DND-41 (cell line): ENCODE measurements at places on chromosomes 11 and 22.

GRCh38 chr22:50508897-50509296 is 873 bp downstream of the NCAPH2 start:
- H3K36me3 ChIP-seq, result peaks cover 45% of the 10 kb centered on the region
- H3K27ac ChIP-seq, result peak overlapping the region; percentile 94
- no peak for DNase-seq
- H3K27me3 ChIP-seq, result no peaks in the 10 kb centered on the region
- H3K4me1 ChIP-seq, result peaks cover 57% of the 10 kb centered on the region

- peaks cover 25% of the 10 kb centered on the region for H3K4me1 ChIP-seq
- no peak overlapping the region for H3K4me3 ChIP-seq
- H3K36me3 ChIP-seq, result no peaks in the 10 kb centered on the region
- H3K27ac ChIP-seq, result peak overlapping the region; percentile 15; the same call in 1 of the 2 replicates
- no peak for DNase-seq
Observed at GRCh38 chr22:40721266-40721665, 42.0 kb downstream of the MCHR1 start.

GRCh38 chr11:15730995-15731385 is 616.3 kb downstream of the INSC start:
- no peaks in the 10 kb centered on the region for H3K36me3 ChIP-seq
- no peak overlapping the region for H3K4me3 ChIP-seq
- H3K27me3 ChIP-seq, result peaks cover 11% of the 10 kb centered on the region
- DNase-seq, result no peak
- no peaks in the 10 kb centered on the region for H3K4me1 ChIP-seq

GRCh38 chr11:85295694-85296271 is 331.4 kb downstream of the DLG2 start:
- no peak overlapping the region for H3K4me3 ChIP-seq
- H3K27ac ChIP-seq, result no peak overlapping the region
- no peaks in the 10 kb centered on the region for H3K4me1 ChIP-seq
- no peaks in the 10 kb centered on the region for H3K36me3 ChIP-seq
- no peaks in the 10 kb centered on the region for H3K27me3 ChIP-seq
- no peak for DNase-seq

GRCh38 chr11:35348898-35349687 is 70.3 kb downstream of the SLC1A2 start:
- H3K27ac ChIP-seq, result no peak overlapping the region
- peaks cover 2% of the 10 kb centered on the region for H3K27me3 ChIP-seq
- no peak for DNase-seq

DNA sequence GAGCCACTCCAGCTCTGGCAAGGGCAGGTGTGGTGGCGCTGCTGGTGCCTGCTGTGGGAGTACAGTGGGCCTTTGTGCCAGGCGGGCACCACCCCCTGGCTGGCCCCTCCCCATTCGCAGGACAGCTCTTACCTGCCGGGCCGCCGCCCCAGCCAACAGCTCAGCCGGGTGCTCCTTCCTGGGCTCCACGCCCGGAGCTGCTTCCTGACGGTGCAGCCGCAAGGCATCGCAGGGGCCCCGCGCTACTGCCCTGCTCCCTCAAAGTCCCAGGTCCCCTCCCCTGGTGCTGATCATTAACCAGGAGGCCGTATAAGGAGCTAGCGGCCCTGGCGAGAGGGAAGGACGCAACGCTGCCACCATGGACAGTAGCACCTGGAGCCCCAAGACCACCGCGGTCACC is at the start of gene SLC5A1:
Gene SLC5A1, plus strand, starts transcription at position 338 of the 400 bp plus-strand sequence. Its CDS starts 21 bp downstream, at position 359.
- H3K4me1 ChIP-seq, result no peaks in the 10 kb centered on the region
- no peak for DNase-seq
- peaks cover 33% of the 10 kb centered on the region for H3K27me3 ChIP-seq

- H3K27me3 ChIP-seq, result peaks cover 53% of the 10 kb centered on the region
- H3K4me3 ChIP-seq, result no peak within 1 kb of the TSS
- peaks cover 10% of the 10 kb centered on the region for H3K4me1 ChIP-seq
- no peak within 1 kb of the TSS for H3K27ac ChIP-seq
Observed at GRCh38 chr11:117316197-117316961, at the start of gene BACE1. BACE1 (minus strand) TSS chr11:117316256; CDS start chr11:117315795, 461 bp downstream.

DNA sequence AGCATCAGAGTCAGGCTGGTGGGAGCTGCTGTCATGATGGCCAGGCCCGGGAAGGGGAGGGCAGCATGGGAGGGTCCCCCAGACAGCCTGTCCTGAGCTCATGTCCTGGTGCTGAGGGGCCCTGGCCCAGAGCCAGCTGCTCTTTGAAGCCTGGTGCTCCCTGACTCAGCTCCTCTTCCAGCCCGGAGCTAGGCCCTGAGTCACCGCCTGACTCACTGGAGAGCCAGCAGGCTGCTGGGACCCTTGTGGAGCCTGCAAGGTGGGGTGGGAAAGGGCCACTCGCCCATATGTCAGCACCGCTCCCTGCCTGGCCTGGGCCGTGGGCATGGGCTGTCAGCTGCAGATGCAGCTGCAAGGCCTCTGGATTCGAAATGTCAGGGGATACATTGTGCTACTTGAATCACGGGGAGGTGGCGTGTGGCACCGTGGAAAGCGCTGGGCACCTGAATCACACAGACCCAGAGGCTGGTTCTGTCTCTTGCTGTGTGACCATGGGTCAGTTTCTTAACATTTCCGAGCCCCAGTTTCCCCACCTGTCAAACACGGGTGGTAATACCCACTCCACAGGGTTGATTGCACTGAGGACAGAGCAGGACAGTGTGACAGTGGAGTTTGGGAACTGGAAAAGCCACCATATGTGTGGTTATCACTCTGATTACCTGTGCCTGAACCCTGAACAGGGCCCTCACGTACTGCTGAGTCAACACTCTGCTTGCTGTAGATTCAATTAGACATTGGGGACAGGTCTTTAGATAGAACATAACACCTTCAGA is 4.4 kb downstream of the CACNA1I start:
- no peaks in the 10 kb centered on the region for H3K36me3 ChIP-seq
- H3K27ac ChIP-seq, result no peak overlapping the region
- H3K4me3 ChIP-seq, result no peak overlapping the region
- DNase-seq, result no peak

DNA sequence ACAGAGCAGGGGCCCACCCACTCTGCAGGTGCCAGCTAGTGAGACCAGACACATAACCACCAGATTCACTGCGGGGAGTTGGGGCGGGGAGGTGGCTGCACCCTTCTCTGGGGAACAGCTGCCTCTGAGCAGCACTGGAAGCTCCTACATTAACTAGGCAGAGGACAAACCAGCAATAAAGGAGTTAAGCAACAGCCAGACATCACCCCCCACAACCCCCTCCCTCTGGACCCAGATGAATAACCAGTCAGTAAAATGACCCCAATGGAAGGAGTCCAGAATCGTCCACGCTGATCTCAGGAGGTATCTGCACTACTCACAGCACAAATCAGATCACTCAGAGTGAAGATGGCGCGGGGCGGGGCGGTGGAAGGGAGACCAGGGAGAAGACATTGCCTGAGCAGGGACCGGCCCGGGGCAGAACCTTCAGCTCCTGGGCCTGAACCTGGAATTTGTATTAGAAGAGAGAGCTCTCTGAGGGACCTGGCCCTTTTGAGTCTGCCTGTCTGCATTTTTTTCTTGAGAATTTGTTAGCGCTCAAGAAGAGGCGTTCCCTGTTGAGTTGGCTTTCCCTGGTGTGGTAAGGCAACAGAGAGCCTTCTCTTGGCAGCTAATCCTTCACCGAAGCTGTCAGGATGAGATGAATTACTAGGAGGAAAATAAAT is 125.5 kb upstream of the NCAM1 start:
- H3K4me1 ChIP-seq, result no peaks in the 10 kb centered on the region
- H3K36me3 ChIP-seq, result no peaks in the 10 kb centered on the region
- no peak overlapping the region for H3K27ac ChIP-seq
- H3K4me3 ChIP-seq, result no peak overlapping the region
- no peak for DNase-seq

DNA sequence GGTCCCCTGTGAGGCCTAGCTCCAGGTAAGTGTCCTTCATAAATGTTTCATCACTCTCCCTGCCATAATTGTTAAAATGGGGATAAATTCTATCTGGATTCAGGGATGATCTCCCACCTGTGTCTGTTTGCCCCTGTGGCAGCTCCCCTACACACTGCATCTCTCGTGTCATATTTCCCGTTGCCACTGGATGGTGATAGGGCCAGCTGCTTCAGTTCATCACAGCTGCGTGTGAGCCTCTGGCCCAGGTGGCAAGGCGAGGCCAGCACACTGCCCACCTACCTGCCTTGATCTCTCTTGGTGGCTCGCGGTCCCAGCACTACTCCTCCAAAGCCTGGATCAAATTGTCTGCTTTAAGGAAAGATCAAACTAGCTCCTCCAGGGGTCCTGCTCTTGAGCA is 187.4 kb downstream of the GRIK4 start:
- H3K27me3 ChIP-seq, result peaks cover 7% of the 10 kb centered on the region
- H3K4me3 ChIP-seq, result no peak overlapping the region
- no peak for DNase-seq
- no peaks in the 10 kb centered on the region for H3K36me3 ChIP-seq

DNA sequence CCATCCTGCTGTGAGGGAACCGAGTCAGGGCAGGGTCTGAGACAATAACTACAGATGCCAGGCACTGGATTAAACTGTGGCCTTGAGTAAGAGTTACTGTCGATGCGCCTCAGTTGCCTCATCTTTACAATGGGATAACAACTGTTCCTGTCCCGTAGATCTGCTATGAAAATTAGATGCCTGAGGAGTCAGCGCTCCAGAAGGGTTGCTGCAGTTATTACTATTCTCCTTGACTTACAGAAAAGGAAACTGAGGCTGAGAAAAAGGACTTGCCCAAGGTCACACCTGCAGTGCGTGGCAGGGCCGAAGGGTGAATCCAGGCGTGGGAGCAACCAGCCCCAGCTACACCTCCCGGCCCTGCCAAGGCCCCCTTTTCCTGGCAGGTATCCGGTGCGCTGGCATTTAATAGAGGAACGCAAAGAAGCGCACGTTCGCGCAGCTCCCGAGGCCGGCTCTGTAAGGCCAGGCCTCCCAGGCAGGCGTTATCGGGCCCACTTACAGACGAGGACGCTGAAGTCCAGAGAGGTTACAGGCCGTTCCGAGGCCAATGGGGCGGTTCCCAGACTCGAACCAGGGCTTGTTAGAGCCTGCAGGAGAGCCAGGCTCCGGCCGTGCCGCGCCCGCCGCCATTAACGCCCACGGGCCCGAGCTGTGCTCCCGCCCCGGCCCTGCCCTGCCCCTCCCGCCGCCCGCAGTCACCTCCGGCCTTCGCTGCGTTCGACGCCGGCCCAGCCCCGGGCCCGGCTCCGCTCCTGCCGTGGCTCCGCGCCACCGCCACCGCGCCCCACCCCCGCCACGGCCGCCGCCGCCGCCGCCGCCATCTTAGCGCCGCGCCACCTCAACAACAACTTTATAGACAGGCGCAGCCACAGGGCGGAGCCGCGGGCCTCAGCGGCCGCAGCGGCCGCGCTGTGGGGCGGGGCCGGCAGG is at the start of gene C11orf68:
Gene C11orf68, minus strand, starts transcription at position 852 of the 930 bp plus-strand sequence. Its CDS starts 31 bp downstream, at position 821.
- H3K4me1 ChIP-seq, result peaks cover 33% of the 10 kb centered on the region
- H3K27me3 ChIP-seq, result no peaks in the 10 kb centered on the region

- no peak overlapping the region for H3K4me3 ChIP-seq
- H3K36me3 ChIP-seq, result no peaks in the 10 kb centered on the region
- no peaks in the 10 kb centered on the region for H3K27me3 ChIP-seq
- no peak for DNase-seq
Observed at GRCh38 chr22:43036282-43036829, 21.4 kb upstream of the PACSIN2 start.

GRCh38 chr11:66479394-66480116 is 679 bp upstream of the DPP3 start:
- H3K4me1 ChIP-seq, result peaks cover 33% of the 10 kb centered on the region
- peaks cover 9% of the 10 kb centered on the region for H3K36me3 ChIP-seq
- no peaks in the 10 kb centered on the region for H3K27me3 ChIP-seq
- H3K4me3 ChIP-seq, result peak overlapping the region; percentile 86

- no peaks in the 10 kb centered on the region for H3K36me3 ChIP-seq
- H3K4me1 ChIP-seq, result no peaks in the 10 kb centered on the region
- H3K27me3 ChIP-seq, result no peaks in the 10 kb centered on the region
- no peak for DNase-seq
- H3K4me3 ChIP-seq, result no peak overlapping the region
- no peak overlapping the region for H3K27ac ChIP-seq
Observed at GRCh38 chr22:47230251-47230650, 467.8 kb downstream of the TBC1D22A start.

- no peaks in the 10 kb centered on the region for H3K4me1 ChIP-seq
- no peak overlapping the region for H3K4me3 ChIP-seq
- peaks cover 9% of the 10 kb centered on the region for H3K27me3 ChIP-seq
- H3K27ac ChIP-seq, result no peak overlapping the region
Observed at GRCh38 chr11:44356351-44356750, 46.4 kb upstream of the ALX4 start.

DNA sequence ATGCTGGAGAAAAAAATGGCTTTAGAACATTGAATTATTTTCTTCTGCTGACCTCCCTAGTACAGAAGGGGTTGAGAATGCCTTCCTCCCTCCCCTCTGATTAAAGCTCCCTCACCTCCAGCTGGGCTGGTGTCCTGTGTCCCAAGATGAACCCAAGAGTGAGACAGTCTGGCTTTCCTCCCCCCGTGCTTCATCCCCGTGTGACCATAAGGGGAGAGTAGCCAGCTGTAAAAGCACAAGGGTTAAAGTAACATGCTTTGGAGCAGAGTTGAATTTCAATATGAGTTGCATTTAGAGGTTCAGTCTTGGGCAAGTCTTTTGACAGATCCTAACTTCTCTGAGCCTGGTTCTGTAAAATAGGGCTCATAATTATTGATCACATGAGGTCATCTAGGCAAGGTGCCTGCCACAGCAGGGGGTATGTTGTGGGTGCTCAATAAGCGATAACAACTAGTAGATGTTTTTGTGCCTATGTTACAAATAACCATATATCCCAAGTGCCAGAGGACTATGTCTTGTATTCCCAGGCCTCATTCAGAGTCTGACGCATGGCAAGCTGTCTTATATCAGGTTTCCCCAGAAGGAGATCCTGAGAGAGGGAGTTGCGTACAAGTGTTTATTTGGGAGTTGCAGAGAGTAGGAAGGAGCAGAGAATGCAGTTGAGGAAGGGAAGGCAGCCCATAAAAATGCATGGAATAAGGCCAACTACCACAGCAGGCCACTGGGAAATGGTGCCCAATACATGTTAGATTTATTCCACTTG is 4.1 kb downstream of the PRG2 start:
- no peaks in the 10 kb centered on the region for H3K36me3 ChIP-seq
- H3K27ac ChIP-seq, result no peak overlapping the region
- H3K4me3 ChIP-seq, result no peak overlapping the region
- no peaks in the 10 kb centered on the region for H3K4me1 ChIP-seq
- H3K27me3 ChIP-seq, result peaks cover 3% of the 10 kb centered on the region
- DNase-seq, result no peak

DNA sequence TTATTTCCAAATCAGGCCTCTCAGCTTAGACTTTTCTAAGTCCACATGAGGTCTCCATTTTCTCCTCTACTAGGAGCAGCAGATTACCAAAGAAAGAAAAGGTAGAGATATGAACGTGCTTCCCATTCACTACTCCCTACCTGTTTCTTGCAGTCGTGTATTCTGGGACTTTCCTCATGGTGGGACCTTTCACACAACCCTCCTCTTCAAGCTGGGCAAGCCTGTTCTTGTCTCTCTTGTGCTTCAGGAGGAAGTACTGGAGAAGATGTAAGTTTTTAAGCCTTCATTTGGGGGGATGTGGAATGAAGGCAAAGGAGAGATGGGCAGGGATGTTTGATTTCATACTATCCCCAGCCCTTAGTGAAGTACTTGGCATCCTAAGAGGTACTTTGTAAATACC is 128.8 kb upstream of the SESN3 start:
- no peak for DNase-seq
- H3K27ac ChIP-seq, result no peak overlapping the region
- H3K4me1 ChIP-seq, result no peaks in the 10 kb centered on the region
- no peaks in the 10 kb centered on the region for H3K36me3 ChIP-seq
